ENCODE measurements at places on chromosomes 6 and 20.

GRCh38 chr20:46123482-46124245 is 5.5 kb downstream of the CD40 start:
- no peak for DNase-seq

- DNase-seq = no peak
Measured at GRCh38 chr6:166032366-166033200, 135.1 kb downstream of the TBXT start.

DNA sequence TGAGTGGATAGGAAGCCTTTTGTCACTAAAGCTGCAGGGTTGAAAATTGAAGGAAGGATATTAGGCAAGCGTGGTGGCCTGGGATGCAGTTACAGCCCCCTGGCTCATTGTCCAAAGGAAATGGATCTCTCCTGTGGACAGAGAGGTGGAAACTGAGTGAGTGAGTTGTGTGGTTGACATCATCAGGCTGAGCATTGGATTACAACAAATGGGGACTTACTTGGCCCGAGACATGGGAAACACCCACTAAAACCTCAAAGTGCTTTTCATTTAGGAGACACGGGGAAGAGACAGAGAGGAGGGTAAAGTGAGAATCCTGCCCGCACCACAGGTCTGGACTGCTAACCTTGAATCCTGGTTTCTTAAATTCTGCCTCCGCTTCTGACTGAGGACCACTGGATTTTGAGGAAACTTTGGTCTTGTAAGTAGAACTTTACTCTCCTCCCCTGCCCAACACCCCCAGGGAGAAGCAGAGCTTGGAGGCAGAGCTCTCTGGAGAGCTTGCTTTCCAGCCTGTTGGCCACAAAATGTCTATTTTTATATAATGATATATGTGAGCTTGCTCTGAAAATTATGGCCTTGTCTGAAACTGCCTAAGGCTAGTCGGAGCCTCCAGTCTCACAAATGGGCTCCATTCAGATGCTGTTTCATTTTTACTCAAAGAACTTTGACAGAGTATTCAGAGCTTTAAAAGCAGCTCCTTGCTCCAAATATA is at the start of gene PKIG:
PKIG (plus strand) TSS at position 269 of the 715 bp plus-strand sequence. CDS start 31,978 bp downstream, outside the sequence.
- no peak for DNase-seq

DNA sequence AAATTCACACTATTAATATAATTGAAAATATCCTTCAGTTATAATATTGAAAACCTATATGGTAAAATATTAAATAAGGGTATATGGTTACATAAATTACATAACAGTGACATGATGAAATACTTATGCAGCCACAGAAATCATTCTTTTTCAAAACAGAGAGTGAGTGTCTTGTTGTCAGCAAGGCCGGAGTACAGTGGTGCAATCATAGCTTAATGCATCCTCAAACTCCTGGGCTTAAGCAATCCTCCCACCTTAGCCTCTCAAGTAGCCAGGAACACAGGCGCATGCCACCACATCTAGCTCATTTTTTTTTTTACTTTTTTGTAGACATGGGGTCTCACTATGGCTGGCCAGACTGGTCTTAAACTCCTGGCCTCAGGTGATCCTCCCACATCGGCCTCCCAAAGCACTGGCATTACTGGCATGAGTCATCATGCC is 40.4 kb downstream of the FAM8A1 start:
- peak; percentile 81 for DNase-seq

DNA sequence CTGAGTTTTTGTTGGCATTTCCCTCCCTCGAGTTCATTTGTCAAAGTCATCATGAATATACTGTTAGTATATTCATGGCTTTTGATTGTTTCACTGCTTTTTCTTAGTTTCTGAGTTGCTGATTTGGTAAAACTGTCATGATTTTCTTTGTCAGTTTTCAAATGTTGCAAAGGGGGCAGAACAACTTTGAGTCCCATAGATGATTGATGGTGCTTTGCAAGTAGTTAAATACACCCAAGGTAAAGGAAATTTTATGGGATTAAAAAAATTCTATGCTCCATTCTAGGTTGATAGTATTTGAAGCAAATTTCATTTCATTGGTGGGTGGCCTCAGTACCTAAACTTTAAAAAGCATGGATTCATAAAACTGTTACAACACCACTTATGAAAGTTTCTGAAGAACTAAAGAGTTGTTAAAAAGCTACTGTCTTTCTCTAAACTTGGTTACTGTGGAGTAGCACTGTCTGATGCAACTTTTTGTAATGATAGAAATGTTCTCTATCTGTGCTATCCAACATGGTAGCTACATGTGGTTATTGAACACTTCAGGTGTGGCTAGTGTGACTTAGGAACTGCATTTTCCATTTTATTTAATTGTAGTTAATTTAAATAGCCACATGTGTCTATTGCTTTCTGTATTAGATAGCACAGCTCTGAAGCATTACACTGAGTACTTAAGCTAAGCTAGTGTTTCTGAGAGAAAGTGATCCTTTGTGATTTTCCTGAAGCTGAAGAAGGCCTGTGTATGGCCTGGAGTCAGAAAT is 153.6 kb downstream of the ZFAND3 start:
- DNase-seq = no peak

DNA sequence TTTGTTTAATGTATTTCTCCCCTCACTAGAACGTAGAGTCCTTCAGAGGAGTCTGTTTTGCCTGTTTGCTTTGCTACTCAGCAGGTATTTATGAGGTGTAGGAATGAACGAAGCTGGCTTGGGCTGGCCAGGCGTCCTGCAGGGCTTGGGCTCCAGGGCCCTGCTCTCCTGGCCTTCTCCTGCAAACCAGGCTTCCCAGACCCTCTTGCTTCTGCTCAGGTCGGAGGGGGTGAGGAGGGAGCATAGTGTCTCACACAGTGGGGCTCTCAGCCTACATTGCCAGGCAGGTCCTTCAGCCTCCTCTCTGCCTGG is 24.6 kb upstream of the MLN start:
- no peak for DNase-seq

DNA sequence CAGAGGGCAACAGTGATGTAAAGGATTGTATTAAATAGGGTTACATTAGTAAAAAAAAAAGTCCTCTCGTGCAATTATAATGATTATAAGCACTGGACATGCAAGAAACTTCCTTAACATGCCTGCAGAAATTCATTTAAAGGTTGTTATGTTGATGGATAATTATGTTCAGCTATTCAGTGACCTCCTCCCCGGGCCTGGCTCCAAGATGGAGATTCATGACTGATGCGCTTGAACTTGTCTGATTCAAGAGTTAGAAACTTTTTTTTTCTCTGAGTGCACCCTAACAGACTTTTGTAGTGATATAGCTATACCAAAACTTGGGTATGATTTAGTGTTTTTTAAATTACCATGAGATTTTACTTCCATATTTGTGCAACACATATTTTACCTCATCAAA is 1170.0 kb upstream of the CITED2 start:
- DNase-seq = no peak

GRCh38 chr20:50221501-50222308 is 31.1 kb downstream of the CEBPB start:
- peak; percentile 99 for DNase-seq

DNA sequence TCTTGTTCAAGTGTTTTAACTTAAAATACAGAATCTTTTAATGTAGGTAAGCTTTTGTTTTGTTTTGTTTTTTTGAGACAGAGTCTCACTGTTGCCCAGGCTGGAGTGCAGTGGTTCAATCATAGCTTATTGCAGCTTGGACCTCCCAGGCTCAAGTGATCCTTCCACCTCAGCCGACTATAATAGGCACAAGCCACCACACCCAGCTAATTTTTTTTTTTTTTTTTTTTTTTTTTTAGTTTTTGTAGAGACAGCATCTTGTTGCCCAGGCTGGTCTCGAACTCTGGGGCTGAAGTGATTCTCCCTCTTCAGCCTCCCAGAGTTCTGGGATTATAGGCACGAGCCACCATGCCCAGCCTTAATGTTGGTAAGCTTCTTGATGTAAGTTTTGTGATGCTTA is 3.3 kb downstream of the EFHC1 start:
- no peak for DNase-seq

DNA sequence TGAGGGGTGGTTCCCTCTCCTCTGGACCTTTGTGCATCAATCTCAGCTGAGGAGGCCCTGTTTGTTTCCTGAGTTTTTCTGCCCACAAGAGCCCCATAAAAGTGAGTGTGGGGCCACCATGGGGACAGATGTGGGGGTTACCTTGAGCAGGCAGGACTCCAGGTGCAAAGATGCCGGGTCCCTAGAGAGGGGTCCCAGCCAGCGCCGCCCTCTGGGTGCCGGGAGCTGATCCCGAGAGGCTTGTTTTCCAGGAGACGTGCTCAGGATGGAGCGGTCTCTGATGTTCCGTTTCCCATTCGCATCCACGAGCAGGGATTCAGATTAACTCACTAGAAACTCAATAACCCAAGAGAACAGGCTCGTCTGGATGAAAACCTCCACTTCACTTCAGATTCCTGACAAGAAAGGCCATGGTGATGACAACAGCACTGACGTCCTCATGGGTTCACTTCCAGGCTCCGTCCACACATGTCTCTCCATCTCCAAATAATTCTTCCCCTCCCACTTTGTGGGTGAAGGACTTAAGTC is 21.9 kb downstream of the MYT1 start:
- no peak for DNase-seq

DNA sequence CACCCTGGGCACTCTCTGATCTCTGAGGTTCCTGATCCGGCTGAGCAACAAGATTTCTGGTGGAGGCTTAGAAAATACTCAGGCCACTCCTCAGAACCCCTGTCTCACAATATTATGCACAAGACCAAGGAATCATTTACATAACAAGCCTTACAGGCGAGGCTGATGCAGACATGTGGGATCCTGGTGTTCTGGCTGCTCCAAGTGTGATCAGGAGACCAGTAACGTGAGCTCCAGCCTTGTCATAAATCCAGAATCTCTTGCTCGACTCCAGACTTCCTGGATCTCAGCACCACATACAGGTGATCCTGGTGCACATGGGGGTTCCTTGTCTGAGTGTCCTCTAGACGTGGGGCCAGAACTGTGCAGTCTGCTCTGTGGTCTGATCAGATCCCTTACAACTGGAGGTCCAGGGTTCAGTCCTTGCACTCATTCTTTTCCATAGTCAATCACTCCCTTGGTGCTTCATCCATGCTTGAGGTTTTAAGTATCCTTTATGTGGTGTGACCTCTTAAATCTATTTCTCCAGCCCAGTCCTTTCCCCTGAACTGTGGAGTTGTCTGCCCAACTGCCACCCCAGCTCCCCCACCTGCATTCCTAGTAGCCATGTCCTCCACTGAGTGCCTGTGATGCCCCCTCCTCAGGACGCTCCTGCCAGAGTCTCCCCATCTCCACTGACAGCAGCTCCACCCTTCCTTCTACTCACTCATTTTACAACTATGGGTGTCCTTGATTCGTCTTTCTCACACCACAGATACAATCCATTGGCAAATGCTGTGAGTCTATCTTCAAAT is 5.1 kb downstream of the HLA-C start:
- no peak for DNase-seq

DNA sequence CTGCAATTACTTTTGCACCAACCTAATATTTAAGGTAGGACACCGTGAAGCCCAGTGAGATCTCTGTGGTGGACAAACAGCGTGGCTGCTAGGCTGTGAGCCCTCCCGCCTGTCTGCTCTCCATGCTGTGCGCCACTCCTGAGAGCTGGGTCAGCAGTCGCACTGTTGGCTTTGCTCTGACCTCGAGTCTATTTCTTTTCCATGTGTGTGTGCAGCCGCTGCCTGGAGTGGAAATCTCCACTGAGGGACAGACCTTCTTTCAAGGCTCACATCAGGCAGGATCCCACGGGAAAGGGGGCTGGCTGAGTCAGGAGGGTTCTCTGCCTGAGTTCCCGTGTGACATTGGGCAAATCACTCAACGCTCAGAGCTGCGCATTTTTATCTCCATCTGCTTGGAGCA is 27.1 kb downstream of the RIPOR3 start:
- DNase-seq = no peak

DNA sequence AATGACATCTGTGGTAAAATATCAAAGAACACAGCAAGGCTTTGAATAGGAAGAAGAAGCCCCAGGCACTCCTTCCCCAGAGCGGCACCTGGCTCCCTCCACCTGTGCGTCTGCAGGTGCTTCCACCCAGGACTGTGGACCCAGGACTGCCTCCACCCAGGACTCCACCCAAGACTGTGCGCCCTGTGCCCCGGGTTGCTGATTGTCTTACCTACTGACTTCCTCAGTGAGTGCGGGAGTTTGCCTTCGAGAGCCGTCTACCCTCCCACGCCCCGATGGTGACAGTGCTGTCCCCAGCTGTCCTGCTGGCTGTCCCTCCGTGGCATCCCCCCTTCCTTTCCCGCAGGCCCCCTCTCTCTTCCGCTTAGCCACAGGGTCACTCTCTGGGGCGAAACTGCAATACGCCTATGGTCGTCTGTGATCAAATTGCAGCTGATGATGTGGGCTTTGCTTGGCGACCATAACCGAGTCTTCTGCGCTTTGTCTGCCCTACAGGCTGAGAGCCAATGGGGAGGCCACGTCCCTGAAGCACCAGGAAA is 52.1 kb downstream of the IRF4 start:
- no peak for DNase-seq

- no peak for DNase-seq
Measured at GRCh38 chr6:90715093-90715655, 128.3 kb upstream of the MAP3K7 start.

DNA sequence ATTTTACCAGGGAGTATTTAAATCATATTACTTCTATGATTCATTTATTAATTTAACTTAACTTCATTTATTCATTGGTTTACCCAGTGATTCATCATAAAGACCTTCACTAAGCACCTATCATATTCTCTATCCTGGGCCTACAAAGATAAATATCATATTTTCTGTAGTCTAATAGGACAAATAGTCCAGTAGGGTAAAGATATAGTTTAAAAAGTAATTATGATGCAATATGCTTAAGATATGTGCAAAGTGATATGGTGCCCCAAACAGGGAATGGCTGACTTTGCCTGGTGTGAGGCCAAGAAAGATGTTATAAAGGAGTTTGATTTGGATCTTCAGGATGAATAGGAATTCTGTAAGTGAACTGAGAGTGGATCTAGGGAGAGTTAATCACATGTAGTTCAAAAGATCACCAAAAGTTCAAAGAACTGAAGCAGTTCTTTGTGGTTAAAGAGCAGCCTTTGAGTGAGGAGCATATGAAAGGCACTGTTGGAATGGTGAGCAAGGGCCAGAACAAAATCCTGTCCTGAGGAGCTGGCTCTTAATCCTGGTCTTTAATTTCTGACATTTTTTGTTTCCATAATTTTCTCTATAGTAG is 45.5 kb downstream of the MLIP start:
- DNase-seq = no peak

DNA sequence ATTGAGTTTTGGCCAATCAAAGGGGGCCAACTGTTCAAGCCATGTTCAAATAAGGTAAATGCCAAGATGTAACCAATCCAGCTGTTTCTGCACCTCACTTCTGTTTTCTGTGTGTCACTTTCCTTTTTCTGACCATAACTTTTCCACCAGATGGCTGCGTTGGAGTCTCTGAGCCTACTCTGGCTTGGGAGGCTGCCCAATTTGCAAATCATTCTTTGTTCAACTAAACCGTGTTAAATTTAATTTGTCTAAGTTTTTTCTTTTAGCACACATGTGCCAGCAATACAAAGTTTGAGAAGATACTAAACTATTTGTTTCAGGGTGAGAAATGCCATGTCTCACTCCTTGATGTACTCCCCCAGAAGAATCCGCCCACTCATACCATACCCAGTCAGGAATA is 52.1 kb downstream of the IYD start:
- DNase-seq = no peak
